NCI-H460 (cell line): ENCODE measurements at places on chromosomes 12 and 14.
A peak's percentile ranks its signal among the peaks of the same experiment; 100 is the strongest.

GRCh38 chr12:100897240-100897639, 102.7 kb downstream of the ANO4 start:
- no peak for DNase-seq

GRCh38 chr14:61718039-61718438, 22.7 kb downstream of the HIF1A start:
- no peak for DNase-seq

- no peak for DNase-seq
These were observed 31.6 kb upstream of the SGPP1 start for GRCh38 chr14:63759456-63759855.

DNA sequence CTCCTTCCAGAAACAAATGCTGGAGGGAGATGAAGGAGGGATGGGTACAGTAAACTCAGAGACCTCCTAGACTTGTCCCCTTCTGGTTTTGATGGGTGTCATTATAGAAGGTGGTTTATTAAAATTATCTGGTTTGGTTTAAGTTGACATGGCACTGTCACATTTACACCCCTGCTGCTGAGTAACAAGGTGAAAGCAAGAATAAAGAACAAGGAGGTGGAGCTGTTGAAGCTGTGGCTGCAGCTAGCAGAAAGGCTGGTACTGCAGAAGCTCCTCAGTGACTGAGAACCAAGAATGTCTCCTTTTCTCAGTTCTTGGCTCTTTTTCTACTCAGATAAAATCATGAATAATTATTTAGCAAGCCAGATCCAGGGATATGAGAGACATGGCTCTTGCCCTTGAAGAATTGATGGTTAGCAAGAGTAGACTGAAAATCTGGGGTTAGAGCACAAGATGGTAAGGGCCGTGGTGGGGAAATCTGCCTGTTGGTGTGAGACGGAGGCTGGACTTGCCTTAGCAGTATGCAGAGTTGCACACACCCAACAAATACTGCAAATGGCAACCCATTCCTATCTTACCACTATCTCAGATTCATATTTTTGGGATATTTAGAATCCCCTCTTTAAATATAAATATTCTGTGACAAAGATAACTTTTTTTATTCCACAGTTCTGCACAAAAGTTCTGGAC, at the start of gene GZMH:
Gene GZMH, minus strand, starts transcription at position 31 of the 690 bp plus-strand sequence. CDS start 72 bp downstream, outside the sequence.
- no peak for DNase-seq

GRCh38 chr14:51071857-51072256, 23.0 kb downstream of the TRIM9 start:
- no peak for DNase-seq

DNA sequence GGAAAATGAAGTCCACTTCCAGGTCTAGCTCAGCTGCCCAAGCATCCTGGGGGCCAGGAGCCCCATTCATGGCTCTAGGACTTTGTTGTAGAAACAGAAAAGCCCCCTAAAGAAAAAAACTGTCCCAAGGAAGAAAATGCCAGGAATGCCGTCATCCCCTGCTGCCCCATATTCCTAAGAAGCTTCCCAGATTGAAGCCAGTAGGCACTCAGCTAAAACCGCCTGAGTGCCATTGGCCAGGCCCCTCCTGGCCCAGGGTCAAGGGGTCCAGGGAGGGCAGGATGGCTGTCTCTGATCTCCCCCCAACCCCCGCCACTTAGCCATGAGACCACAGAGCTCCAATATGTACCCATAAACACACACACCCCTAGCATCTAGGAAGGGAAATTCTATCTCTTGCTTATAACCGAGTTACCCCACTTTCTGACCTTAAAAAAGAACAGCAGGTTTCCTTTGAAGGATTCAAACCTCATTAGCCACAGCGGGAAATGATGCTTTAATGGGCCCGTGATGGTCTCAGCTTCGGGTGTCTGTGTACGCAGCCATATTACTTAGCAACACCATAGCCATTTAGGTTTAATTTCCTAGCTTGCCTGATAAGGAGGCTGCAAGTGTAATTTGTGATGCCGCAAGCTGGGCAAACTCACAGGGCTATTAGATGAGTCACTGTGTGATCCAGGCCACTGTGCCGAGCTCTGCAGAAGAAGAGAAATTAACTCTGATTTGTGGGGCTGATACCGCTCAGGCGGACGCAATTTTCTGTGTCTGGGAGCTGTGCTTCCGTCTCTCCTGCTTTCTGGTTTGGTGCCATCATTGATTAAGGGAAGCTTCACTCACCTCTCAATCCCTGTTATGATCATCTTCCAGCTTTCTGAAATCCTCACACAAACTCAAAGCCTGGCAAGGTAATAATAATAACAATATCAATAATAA, 84.2 kb downstream of the GCH1 start:
- no peak for DNase-seq

DNA sequence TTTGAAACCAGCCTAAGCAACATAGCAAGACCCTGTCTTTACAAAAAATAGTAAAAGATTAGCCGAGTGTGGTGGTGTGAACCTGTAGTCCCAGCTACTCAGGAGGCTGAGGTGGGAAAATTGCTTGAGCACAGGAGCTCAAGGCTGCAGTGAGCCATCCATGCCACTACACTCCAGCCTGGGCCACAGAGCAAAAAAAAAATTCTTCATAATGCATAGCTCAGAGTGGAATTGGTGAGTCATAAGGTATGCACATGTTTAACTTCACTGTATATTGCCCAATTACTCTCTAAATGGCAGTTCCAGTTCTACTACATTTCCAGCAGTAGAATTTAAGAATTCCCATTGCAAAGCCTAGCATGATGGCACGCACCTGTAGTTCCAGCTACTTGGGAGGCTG, 26.8 kb upstream of the CLIP1 start:
- peak; percentile 46 for DNase-seq

- DNase-seq, result peak; percentile 53
These were observed 381.1 kb downstream of the SEC23A start for GRCh38 chr14:38721822-38722431.

GRCh38 chr14:100025111-100025510, 40.1 kb upstream of the EVL start:
- peak; percentile 56 for DNase-seq

DNA sequence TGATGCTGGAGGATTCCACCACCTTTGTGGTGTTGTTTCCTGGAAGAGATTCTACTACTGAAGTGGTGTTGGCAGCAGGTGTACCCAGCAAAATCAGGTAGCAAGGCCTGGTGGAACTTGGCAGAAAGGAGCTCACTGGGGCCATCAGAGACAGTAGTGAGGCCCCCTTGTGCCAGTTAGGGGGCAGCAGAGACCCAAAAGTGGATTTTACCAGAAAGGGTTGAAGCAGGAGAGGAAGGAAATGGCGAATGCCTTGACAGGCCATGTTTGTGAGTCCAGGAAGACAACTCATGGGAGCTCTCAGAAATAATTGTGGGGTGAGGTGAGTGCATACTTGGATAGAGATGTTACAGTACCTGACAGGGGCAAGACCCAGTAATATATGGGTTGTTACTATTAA, 137.7 kb upstream of the FGD4 start:
- no peak for DNase-seq

- DNase-seq, result no peak
These were observed 582 bp downstream of the SGPP1 start for GRCh38 chr14:63727231-63727735.

- DNase-seq, result no peak
These were observed 142.1 kb downstream of the CNTN1 start for GRCh38 chr12:40834321-40834720.

- DNase-seq, result no peak
These were observed 85.9 kb upstream of the CCDC91 start for GRCh38 chr12:28104316-28104715.

DNA sequence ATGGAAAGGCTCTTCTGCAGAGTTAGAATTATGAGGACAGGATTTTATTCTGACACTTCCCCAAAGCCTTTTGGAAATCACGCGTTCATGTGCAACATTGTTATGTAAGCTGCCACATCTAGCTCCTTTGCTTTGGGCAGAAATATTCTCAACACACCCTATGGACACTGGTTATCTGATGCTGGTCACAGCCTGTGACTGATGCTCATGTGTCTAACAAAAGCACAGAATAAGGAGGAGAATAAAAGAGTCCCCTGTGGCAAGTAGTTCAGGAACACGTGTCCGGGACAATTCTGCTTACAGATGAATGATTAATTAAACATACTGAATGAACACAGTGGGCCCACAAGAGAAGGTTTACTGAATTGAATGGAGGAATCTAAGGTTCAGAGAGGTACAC, 22.1 kb downstream of the FOXN3 start:
- DNase-seq, result no peak

GRCh38 chr12:118467641-118468305, 91.4 kb downstream of the SUDS3 start:
- DNase-seq, result no peak

DNA sequence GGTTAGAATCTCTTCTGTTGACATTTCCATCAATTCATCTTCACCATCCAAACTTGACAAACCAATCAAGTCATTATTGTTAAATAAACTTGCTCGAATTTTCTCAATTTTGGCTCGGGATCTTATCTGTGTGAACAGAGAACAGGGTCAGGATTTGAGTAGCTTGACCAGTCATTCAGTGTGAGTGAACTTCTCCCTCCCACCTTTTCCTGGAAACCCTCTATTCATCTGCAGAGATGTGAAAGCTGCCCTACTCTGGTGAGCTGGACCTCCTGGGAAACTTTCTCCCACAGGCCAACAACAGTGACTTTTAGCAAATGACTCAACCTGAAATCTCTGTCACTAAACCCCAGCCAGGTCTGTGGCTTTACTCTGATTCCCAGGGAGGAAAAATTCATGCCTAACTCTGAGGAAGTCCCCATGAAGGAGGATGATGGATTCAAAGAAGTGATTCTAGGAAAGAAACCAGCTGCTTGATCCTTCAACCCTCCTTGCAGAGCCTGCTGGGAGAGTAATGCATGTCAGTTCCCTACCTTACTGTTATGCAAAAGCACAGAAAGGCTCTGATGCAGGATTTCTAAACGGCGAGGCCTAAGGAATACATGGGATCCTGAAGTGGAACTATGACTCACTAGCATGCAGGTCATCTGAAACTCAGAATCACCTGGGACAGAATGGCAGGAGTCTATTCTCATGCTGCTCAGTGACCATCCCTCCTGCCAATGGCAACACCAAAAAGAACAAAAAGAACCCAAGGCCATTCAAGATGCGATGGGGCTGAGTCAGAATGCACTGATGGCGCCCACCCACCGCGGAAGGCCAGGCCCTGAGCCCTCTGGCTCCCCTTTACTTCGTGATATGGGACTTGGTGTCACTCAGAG, 58.0 kb downstream of the TRAFD1 start:
- no peak for DNase-seq

DNA sequence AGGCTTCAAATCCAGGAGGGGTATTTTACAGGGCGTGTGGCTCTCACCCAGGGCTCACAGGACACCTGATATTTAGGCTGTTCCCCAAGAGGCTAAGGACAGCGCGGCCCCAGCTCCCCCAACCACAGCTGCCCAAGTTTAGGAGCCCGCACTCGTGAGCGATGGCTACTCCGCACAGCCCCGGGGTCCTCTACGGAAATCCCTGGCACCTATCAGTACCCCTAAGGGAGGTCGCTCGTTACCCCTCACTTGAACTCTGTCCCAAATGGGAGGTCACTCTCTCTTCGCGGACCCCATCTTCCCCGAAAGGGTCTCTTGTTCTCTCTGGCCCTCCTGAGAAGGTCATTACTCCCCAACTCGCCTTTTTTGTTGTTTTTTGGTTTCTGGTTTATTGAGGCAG, 708 bp upstream of the P2RX4 start:
- no peak for DNase-seq

DNA sequence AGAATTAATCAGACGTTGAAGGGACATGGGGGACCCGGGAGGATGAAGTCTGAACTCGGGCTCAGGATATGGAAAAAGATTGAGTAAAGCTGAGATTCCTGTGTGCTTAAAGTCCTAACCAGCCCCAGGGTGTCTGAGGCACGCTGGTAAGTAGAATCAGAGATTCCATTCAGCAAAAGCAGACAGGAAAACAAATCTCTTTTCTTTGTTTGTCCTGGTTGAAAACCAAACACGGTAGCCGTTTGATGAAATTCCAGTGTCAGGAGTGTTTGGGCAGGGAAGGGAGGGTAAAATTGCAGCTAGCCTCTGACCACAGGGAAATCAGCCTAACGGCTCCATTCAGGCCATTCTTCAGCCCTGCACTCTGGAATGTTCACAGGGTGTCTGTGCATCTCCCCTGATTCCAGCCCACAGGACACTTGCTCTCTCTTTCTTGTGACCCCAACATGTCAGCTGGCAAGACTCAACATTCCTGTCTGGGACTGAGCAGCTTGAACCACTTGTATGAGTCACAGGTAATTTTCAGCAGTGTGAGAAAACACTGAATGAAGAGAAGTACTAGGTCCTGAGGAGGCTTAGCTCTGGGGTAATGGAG, 31.0 kb downstream of the NINJ2 start:
- DNase-seq, result peak; percentile 66

DNA sequence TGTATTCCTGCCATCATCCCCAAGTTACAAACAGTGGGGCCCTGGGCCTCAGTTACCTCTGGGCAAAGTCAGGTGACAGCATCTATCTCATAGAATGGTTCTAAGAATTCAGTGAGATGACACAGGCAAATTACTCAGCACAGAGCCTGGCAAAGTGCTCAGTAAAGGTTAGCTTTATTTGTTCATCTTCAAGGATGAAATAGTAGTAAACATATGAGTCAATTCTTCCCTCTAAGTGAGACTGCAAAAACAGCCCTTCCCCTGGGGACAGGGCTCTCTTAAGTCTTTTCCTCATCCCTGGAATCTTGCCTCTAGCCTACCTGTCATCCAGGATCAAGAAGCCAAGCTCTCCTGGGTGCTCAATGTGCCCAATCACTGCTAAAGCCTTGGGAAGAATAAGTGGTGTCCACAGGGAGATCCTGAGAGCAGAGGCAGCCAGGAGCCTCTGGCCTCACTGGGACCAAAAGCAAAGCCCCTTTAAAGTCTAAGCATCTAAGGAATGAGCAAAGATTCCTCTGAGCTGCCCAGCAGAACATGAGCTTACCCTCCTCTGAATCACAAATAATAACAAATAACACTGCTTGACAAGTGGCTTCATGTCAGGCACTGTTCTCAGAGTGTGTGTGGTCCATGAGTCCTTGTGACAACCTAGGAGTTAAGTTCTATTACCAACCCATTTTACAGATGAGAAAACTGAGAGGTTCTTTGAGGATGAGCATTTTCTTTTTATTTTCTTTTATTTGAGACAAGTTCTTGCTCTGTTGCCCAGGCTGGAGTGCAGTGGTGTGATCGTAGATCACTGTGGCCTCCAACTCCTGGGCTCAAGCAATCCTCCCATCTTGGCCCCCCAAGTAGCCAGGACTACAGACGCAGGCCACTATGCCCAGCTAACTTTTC, 12.1 kb downstream of the NUAK1 start:
- DNase-seq, result peak; percentile 70

DNA sequence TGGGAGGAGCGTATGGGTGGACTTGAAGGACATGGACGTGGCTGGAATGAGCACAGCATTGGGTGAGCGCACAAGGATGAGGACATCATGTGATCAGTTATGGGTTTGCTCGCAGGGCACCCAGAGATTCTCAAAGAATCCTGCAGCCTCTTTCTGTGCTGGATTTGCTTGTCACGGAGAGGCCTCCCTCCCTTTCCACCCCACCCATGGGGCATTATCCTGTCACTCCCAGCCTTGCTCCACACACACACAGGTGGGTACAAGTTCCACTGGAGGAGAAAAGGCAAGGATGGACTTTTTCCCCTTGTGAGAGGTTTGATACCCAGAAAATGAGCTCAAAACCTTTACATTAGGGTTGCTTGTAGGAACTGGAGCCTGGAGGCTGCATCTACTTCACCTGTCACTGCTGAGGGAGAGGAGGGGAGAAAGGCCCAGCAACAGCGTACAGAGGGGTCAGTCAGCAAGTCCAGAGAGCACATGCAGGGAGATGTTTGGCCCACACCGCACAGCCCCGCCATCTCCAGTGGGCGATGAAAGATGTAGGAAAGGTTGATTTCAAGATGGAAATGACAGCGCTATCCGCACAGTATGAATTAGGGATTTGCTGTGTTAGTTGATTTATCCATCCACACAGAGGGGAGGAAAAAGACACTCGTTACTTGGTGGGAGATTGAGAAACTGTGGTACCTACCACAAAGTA, 112.7 kb downstream of the GCH1 start:
- DNase-seq, result no peak
